ENCODE measurements at places on chromosomes 1 and 21.

GRCh38 chr1:67239738-67240137 lies 67.9 kb upstream of the IL12RB2 start:
- no peak for DNase-seq

DNA sequence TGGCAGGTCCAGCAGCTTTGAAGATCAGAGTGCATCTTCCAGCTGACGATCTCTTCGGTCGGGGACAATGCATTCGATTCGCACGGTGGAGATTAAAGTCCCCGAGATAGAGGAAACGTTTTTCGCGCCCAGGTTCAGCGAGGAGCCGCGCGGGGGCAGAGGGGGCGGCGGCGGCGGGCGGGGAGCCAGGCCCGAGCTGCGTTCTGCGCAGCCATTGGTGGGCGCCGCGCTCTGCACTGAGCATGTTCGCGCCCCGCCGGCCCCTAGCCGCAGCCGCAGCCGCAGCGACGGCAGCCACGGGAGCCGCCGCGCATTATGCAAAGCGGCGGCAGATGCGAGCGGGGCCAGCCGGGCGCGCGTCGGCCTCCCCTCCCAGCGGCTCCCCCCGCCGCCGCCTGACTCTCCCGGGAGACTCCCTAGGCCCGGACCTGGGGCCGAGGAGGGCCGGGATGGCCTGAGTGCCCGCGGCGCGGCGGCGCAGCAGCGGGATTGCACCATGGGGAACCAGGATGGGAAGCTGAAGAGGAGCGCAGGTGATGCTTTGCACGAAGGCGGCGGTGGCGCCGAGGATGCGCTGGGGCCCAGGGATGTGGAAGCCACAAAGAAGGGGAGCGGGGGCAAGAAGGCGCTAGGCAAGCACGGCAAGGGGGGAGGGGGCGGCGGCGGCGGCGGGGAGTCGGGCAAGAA lies at the start of gene FMN2:
Gene FMN2, plus strand, starts transcription at position 270 of the 687 bp plus-strand sequence. Its CDS starts 227 bp downstream, at position 497.
- peak; percentile 85 for DNase-seq

DNA sequence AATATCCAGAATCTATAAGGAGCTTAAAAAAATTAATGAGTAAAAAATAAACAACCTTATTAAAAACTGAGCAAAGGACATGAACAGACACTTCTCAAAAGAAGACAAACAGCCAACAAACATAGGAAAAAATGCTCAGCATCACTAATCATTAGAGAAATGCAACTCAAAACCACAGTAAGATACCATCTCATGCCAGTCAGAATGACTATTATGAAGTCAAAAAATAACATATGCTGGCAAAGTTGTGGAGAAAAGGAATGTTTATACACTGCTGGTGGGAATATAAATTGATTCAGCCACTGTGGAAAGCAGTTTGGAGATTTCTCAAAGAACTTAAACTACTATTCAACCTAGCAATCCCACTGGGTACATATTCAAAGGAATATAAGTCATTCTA lies 25.3 kb downstream of the PIGK start:
- peak; percentile 11 for DNase-seq

- DNase-seq, result no peak
Measured at GRCh38 chr1:84845357-84845756, 47.6 kb downstream of the LPAR3 start.

DNA sequence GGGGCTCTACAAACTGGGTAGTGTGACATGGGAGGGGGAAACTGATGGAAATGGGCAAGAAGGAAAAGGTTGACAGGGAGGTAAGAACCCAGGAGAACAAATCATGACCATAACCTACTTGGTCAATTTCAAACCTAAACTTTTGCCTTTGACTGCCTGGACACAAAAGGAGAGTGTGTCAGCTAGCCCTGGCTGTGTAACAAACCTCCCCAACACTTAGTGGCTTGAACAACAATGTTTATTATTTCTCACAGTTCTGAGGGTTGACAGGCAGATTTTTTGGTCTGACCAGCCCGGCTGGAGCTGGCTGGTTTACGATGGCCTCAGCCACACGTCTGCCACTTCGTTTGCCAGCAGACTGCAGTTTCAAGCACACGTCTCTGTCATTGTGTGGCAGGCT lies 92.5 kb downstream of the WDR4 start:
- no peak for DNase-seq

DNA sequence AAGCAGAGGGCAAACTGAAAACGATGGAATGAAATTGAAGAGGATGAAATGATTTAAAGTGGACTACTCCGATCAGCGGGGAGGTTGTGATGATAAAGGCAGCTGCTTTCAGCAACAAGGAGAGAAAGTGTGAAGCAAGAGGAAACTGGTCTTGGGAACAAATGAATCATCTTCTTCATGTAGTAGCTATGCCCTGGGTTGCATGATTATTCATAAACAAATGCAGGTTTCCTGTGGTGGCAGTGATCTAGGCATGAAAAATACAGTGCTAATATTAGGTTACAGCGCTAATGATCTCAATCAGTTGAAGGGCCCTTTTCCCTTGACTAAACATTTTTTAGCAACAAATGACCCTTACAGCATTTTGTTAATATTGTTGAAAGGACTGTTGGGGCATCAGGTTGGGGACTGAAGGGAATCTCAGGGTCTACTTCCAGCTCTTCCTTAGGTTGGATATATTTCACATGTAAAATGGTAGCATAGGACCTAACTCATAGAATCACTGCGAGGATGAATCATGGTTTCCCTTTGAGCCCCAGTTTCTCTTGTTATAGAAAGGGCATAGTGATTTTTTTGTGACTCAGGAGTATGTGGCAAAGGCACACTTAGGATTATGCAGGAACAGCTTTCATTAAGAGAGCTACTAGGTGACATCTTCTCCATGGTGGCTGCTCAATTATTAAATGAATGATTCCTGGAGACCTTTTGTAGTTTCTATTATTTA lies 1.9 kb upstream of the ZFYVE9 start:
- DNase-seq, result peak; percentile 80

DNA sequence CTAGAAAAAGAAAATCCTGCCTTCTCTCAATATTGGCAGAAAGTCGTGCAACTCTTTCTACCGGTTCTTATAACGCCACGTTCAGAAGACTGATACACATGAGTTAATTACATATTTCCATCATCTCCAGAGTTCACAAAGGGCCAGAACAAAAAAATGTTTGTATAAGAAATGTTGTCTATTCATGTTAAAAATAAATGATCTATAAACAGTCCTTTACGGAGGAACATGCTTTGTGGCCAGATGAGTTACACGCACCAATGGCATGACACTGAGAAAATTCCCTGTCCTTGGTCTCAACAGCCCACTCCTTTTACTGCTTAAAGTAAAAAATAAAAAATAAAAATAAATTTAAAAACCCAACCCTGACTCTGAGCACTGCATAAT lies 29.5 kb downstream of the C2CD2 start:
- no peak for DNase-seq
